ENCODE measurements at places on chromosomes 2 and 18.

DNA sequence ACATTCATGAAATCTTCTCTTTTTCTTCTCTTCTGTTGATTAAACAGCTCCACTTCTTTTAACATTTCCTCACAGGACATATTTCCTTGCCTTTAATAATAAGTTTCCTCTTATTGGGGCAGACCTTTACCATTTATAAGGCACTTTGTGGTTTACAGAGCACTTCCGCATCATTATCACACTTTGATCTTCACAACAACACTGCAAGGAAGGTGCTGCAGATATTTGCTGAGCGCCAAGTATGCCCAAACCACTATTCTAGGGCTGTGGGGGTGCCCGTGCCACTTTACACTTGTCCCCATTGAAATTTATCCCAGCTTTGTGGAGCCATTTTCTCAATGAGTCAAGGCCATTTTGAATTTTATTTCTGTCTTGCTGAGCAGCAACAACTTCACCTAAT lies 246.6 kb downstream of the SS18 start:
- no peak for DNase-seq

DNA sequence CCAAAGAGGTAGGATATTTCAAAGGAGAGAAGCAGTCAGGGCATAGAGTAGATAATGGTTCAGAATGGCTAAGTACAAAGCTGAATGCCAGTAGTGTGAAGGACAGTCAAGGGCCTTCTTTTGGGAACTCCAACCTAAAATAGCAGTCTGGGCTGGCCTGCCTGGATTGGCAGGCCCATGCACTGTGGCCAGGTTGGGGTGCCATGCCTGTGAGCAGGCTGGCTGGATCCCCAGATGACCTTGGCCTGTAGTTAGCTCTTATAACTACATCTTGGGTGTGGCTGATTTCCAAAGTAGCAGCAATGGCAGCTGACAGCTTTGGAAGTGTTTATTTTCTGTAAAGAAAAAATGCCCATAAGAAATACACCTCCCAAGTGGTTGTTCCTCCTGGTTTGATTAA lies 51.5 kb upstream of the ITGB6 start:
- DNase-seq, result no peak

GRCh38 chr2:195563857-195564512 lies 93.0 kb upstream of the SLC39A10 start:
- no peak for DNase-seq

DNA sequence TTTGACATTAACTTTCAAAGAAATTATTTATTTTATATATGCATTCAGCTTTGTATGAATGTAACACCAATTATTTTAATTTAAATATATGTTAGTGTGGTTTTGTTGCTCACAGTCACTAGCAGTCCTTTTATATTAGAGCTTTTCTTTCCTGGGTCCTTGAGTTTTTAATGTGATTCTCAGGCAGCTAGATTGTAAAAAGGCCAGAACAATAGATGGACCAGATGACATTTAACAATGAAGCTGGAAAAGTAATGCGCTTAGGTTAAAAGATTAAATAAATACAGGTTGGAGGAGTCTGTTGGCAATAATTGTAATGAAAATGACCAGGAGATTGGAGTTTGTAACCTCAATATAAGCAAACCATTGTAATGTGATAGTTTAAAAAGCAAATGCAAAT lies 171.1 kb downstream of the FTCDNL1 start:
- DNase-seq, result no peak

- no peak for DNase-seq
These were observed 103.9 kb upstream of the HS6ST1 start for GRCh38 chr2:128422571-128422970.

DNA sequence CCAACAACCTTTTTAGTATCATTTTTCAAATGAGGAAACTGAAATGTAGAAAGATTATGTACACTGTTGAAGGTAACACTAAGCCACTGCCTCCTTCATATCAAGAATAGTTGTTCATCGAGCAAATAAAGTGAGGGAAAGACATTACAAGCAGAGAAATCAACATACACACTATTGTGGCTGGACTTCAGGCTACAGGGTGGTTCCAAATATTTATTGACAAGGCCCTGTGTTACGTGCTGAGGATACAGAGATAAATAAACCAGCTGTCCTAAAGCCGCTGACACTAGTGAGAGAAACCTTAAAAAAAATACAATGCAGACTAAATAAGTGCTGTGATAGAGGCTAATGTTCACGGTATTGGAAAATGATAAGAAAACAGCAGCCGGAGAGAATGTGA lies 1.9 kb upstream of the LNPK start:
- no peak for DNase-seq

GRCh38 chr2:37645836-37646235 lies 25.6 kb downstream of the CDC42EP3 start:
- DNase-seq, result no peak

- DNase-seq, result no peak
These were observed 1.4 kb downstream of the RAB1A start for GRCh38 chr2:65128297-65129190.

- DNase-seq, result no peak
These were observed 106.8 kb downstream of the BCL11A start for GRCh38 chr2:60446413-60447267.

GRCh38 chr18:76383636-76384035 lies 111.4 kb downstream of the ZNF516 start:
- DNase-seq, result no peak

- DNase-seq, result no peak
These were observed 211.4 kb upstream of the THUMPD2 start for GRCh38 chr2:39990335-39990900.

GRCh38 chr2:147450661-147451510 lies 393.9 kb upstream of the ACVR2A start:
- no peak for DNase-seq

GRCh38 chr2:188425266-188425665 lies 133.6 kb downstream of the GULP1 start:
- no peak for DNase-seq

- no peak for DNase-seq
These were observed 86.8 kb downstream of the CLIP4 start for GRCh38 chr2:29201979-29202378.

GRCh38 chr2:232749331-232749730 lies 27.0 kb downstream of the KCNJ13 start:
- DNase-seq, result no peak

GRCh38 chr2:51628917-51629316 lies 597.0 kb upstream of the NRXN1 start:
- no peak for DNase-seq

GRCh38 chr2:69529480-69529879 lies 92.2 kb upstream of the NFU1 start:
- no peak for DNase-seq

GRCh38 chr2:96098900-96099590 lies 17.3 kb downstream of the ADRA2B start:
- DNase-seq, result no peak

DNA sequence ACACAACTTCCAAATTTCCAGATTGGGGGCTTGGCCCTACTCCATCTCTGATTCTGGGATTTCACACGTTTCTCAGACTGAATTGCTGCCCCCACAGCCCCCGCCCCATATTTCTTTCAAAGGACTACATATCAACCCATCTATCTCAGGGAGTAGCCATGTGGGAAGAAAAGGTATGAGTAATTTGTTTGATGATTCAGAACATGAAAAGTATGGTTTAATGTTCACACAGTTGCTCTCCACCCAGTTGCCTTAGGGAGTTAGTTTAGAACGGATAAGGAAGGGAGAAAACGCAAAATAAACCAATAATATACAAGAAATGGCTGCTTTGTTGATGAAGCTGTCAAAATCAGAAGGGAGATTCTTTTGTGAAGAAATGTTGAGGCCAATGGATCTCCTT lies 145.1 kb downstream of the PIEZO2 start:
- DNase-seq, result no peak

DNA sequence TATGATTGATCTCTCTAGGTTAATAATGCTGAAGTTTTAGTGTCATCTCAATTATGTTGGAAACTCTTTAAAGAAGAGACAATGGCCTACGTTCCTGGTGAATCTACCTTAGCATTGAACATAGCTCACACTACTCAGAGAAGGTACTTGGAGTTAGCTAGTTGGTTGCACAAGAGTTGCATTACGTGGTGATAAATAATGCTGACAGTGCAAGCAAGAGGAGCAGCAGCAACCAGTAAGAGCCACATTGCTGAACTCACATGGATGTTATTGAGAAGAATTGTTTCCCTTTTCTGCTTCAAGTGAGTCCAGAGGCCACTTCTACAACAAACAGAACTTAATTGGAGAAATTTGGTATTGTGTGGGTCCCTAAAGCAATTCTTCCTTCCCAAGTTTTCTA lies 737.1 kb downstream of the TDRD15 start:
- DNase-seq, result no peak

GRCh38 chr18:50099725-50100407 lies 95.1 kb downstream of the MYO5B start:
- DNase-seq, result no peak

- DNase-seq, result no peak
These were observed 9.4 kb upstream of the CD302 start for GRCh38 chr2:159807183-159808031.

GRCh38 chr2:206378835-206379234 lies 64.5 kb upstream of the ADAM23 start:
- DNase-seq, result no peak

DNA sequence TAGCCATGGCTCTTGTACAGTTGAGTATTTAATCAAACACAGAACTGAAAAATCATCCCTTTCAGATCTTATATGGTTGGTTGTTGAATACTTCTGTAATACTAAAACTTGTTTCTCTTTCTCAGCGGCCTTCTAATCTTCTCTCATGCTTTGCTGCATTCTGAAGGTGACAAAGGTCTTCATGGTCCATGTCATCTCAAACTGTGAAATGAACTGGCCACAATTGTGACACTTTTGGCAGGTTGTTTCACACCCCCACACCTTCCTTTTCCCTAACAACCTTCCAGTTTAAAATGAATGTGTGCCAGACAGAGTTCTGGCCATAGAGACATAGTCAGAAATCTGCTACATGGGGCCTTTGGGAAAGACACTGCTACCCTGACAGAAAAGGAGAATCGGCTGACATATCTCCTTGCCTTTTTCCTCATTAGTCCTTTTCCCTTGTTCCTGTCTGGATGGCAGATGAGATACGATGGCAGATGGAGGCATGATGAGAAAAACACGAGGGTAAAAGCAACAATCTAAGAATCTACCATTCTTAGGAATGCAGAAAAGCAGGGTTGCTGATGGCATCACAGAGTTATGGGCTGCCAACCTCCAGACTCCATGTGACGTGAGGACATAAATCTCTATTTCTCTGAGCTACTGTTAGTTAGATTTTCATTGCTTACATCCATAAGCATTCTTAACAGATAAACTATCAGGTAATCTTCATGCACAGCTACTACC lies 106.5 kb downstream of the PIGN start:
- DNase-seq, result no peak

DNA sequence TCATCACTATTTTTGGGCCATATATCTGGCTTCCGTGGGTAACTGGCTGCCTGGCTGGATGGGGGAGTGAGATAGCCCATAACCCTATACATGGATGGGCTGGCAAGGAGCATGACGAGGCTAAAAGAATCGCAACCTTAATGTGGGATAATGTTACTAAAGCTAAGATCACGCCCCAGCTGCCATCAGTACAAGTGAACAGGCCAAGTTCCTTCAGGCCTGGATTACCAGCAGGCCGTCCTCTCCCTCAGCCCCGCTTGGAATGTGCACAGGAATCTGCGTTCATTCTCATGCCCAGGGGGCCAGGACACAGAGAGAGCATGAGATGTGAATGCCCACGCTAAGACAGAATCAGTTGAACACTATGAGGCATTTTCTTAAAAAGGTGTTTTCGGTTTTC lies 34.7 kb downstream of the RMC1 start:
- no peak for DNase-seq
